Epithelial cell of proximal tubule (primary cell): ENCODE measurements at places on chromosomes 13 and 19. TPM values are rescaled to one million over a fixed set of nuclear protein-coding genes. Genes with fewer than 3 reads are reported as not detected.

MTUS2 gene
- not detected in 2 replicates for total RNA-seq

HPN gene
- total RNA-seq = 2.0 TPM in 1 of 2 replicates, not detected in the other

ALOX5AP gene
- 2.0 and 2.5 TPM in 2 replicates for total RNA-seq

GIPR gene
- 0.22 and 0.86 TPM in 2 replicates for total RNA-seq

IL12RB1 gene
- total RNA-seq = not detected in 2 replicates

NOTCH3 gene
- total RNA-seq = 3.8 and 19.6 TPM in 2 replicates

KLF1 gene
- total RNA-seq = 0.51 TPM in 1 of 2 replicates, not detected in the other

GRCh38 chr13:35460061-35460460 lies 16.4 kb downstream of the MAB21L1 start:
- no peak for DNase-seq

DNA sequence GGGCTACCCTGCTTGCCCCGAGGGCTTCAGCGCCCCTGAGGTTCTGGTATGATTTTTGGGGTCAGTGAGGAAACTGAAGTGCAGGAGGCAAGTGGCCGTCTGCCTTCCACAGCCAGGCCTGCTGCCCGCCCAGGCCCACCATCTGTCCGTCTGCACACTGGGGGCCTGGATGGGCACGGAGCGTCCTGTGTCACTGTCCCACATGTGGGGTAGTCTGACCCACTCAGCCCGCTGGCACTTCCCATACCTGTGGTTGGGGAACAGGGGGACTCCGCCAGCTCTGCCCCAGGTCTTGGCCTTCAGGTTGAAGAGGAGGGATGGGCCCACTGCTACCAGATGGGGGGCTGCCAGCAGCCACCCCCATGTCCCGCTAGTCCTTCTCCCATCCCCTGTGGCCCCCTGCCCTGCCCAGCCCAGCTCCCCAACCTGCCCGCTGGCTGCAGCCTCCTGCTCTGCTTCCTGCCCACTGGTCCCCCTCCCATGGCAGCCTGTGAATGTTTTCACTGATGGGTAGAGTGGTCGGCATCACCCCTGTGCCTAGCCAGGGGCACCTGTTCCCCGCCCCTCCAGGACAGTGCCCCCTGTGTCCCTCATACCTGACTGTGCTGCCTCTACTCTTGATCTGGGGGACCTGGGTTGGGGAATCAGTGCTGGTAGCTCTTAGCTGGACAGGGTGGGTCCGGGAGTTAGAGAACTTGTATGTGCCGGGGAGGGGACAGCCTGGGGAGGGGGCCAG lies 9.5 kb downstream of the PIAS4 start:
- no peak for DNase-seq

- DNase-seq = no peak
Measured at GRCh38 chr19:47589824-47590223, 16.9 kb upstream of the ZNF541 start.

DNA sequence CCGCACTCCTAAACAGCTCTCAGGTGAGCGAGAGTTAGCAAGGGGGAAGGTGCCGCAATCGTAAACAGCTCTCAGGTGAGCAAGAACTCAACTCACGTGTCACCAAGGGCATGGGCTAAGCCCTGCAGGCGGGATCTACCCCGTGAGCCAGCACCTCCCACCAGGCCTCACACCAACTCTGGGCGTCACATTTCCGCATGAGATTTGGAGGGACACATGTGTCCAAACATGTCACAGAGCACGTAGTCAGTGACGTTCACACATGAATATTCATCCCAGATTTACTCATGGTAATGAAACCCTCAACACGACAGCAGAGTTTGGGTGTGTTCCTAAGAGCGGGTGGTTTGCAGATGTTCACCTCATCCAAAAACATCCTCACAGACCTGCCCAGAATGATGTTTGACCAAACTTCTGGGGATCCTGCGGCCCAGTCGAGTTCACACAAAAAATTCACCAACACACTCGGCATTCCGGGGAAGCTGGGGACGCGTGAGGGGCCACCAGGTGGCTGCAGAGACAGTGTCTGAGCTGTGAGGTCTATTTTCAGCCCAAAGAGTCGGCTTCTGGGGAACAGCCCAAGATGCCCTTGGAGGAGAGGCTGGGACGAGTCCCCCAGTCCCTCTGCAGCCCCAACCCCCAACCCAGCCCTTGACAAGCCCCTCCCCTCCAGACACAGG lies 19.6 kb downstream of the C2CD4C start:
- DNase-seq = no peak

- DNase-seq = no peak
Measured at GRCh38 chr13:34250151-34250670, 432.3 kb downstream of the RFC3 start.

GRCh38 chr13:50244355-50244712 lies 229.1 kb downstream of the KCNRG start:
- no peak for DNase-seq

DNA sequence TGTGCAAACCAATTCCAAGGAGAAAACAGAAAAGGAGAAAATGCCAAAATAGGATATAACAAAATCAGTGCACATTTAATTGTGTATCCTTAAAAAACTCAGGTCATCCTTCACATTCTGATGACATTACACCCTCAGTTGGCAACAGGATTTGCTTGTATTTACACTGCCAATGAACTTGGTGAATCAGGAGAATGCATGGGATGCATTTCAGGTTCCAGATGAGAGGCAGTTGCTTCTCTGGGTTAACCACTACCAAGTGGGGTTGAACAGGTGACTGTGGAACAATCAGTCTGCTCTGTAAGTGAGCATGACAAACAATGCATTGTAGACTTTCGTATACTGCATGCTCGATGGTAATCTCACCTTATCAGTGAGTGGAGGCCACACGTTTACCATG lies 79.1 kb downstream of the STARD13 start:
- DNase-seq = no peak
